ENCODE measurements at places on chromosomes 6 and 20.
A peak's percentile ranks its signal among the peaks of the same experiment; 100 is the strongest.

- DNase-seq = peak; percentile 89
Observed at GRCh38 chr6:75098709-75099108, 107.1 kb downstream of the COL12A1 start.

DNA sequence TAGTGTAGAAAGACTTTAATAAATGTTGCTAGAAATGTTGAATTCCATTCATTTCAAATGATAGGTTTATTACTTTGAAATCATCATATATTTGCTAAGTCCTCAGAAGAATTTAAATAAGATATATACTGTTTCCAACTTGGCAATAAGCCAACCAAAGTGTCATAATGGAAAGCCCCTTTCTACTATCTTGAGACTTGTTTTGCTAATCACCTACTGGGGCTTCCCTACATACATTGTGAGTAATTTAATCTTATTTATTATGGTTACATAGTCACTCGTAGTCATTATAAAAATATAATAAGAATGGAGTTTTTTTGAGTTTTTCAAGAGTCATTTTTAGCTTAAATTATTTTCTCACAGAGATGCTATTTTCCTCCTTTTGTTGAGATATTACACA is 20.7 kb downstream of the COL19A1 start:
- DNase-seq = no peak

GRCh38 chr20:47713878-47714450 is 71.3 kb downstream of the SULF2 start:
- no peak for DNase-seq

DNA sequence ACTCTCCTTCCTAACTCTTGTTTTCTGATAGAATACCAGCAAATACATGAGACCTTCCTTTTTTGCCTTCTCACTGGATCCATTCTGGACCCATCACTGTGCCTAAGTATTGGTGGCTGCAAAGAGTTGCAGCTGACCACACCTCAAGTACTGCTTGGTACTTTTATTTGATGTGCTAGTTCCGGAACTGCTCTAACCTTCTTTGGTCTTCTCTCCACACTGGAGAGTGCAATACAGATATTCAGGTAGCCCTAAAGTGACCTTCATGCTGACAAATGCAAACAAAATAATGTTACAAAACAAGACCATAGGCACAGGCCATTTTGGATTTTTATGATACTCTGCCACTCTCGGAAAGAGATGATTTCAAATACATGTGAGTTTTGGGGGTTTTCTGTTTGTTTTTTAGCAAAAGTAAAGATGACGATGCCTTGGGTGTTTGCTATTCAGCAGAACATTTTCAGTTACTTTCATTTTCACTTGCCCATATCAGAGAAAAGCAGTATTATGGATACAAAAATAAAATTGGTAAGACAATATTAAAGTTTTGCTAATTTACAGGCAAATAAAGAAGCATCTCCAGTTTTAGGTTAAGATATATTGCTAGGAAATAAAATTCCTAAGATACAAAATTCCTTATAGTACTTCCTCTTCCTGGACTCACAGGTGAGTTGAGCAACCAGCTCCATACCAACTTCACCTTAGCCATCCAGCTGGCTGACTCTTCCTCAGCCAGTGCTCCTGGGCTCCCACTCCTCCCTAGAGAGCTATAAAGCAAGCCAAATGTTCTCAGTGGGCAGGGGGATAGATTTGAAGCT is 42.0 kb downstream of the PTPRK start:
- no peak for DNase-seq

GRCh38 chr6:168368066-168368820 is 48.7 kb upstream of the DACT2 start:
- DNase-seq = no peak

- DNase-seq = no peak
Observed at GRCh38 chr6:12030993-12031550, 19.0 kb downstream of the HIVEP1 start.

DNA sequence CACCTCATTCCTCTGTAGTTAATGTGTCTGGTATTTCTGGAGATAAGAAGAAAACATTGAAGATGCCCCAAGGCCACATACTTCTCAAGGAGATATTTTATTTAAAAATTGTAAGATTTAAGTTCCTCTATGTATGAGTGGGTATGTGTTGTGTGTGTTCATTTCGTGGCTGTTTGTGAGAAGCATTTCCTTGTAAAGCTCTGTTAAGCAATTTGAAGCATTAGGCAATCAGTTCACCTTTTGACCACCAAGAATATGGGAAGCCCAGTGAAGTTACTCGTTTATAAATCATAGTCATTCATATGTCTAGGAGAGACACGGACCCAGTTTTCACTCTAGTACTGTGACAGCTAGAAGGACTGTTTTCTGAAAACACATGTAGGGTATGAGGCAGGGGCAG is 717.6 kb upstream of the MAP3K7 start:
- DNase-seq = no peak

- DNase-seq = no peak
Observed at GRCh38 chr20:57526087-57526884, 1.3 kb upstream of the CTCFL start.

- DNase-seq = peak; percentile 34
Observed at GRCh38 chr6:141744194-141744925, 388.4 kb upstream of the GJE1 start.

- no peak for DNase-seq
Observed at GRCh38 chr20:31930779-31931178, 21.1 kb downstream of the PDRG1 start.

- DNase-seq = no peak
Observed at GRCh38 chr20:34242879-34243278, 1.7 kb downstream of the ASIP start.

DNA sequence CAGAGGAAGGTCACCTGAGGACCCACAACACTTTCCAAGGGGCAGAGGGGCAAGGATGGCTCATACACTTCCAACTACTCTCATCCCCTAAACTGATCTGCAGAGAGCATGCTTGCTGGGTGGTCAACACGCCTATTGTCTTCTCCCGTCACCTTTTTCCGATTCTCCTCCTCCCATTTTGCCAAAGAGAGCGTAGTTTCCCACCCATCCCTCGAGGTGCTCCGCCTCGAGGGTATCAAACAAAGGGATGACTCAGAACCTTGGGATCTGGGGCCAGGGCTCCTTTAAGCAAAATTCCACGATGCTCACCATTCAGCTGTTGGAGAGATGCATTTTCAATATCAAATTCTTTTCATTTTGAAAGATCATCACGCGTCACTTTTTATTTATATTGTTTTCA is 507.5 kb upstream of the SULF2 start:
- DNase-seq = peak; percentile 17

DNA sequence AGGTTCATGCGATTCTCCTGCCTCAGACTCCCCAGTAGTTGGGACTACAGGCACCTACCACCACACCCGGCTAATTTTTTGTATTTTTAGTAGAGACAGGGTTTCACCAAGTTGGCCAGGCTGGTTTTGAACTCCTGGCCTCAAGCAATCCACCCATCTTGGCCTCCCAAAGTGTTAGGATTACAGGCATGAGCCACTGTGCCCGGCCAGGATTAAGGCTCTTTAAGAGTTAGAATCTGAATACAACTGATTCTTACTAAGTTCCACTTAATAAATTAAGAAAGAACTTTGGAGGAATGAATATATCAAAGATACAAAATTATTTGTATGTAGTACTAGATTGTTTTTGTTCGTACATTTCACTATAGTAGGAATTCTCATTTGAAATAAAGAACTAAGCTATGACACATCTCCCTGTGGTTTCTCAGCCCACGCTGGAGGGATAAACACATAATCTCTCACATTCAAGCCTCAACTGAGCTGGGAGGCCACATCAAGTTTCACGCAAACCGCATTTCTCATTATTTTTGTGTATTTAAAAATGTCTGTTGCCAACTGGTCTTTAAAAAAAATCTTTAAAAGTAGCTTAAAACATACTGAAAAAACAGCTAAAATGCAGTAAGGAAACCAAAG is 34.2 kb downstream of the DTNBP1 start:
- DNase-seq = peak; percentile 68

GRCh38 chr6:2194643-2195042 is 50.8 kb downstream of the GMDS start:
- DNase-seq = no peak

- DNase-seq = no peak
Observed at GRCh38 chr6:14107000-14107399, 10.6 kb upstream of the CD83 start.

- DNase-seq = no peak
Observed at GRCh38 chr6:3333263-3333662, 74.5 kb downstream of the PSMG4 start.

Data from HT1080 (cell line).